ENCODE measurements at places on chromosomes 12 and 14.

DNA sequence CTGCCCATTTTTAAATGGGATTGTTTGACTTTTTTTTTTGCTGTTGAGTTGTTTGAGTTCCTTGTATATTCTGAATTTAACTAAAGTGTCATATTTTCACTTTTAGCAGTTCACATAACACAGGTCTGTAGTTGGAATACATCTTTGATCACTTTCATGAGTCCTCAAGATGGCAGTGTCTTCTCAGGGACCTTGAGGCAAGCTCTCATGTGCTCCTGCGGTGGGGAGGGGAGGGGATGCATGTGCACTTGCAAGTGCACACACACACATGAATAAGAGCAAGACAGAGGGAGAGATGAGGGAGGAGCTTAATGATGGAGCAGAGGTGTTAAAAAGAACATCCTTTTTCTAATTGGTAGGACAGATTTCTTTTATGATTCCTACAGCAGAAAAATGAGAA lies 291.4 kb upstream of the OR4E1 start:
- no peak for DNase-seq

DNA sequence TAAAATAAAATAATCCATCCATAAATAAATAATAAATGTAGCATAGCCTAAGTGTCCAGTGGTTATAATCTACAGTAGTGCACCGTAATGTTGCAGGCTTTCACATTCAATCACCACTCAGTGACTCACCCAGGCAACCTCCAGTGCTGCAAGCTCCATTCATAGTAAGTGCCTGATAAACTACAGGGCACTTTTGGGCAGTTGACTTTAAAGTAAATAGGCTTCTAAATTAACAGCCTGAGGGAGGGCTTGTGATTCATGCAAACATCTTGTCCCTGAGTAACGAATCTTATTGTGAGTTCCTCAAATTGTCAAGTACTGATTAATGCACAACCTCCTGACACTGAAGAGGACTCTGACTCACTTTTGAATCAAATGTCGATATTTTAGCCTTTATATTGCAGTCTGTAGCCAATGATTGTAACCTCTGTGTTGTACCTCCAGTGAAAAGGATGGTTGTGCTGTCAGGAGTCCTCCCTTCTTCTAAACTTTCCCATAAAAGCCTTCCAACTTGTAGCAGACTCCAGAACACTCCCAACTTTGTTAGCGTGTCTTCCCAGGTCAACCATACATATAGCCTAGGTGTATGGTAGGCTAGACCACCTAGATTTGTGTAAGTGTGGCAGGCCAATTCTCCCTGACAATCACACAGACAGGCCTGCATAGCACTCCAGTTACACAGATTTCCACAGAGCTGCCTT lies 55.0 kb upstream of the BICD1 start:
- no peak for DNase-seq

DNA sequence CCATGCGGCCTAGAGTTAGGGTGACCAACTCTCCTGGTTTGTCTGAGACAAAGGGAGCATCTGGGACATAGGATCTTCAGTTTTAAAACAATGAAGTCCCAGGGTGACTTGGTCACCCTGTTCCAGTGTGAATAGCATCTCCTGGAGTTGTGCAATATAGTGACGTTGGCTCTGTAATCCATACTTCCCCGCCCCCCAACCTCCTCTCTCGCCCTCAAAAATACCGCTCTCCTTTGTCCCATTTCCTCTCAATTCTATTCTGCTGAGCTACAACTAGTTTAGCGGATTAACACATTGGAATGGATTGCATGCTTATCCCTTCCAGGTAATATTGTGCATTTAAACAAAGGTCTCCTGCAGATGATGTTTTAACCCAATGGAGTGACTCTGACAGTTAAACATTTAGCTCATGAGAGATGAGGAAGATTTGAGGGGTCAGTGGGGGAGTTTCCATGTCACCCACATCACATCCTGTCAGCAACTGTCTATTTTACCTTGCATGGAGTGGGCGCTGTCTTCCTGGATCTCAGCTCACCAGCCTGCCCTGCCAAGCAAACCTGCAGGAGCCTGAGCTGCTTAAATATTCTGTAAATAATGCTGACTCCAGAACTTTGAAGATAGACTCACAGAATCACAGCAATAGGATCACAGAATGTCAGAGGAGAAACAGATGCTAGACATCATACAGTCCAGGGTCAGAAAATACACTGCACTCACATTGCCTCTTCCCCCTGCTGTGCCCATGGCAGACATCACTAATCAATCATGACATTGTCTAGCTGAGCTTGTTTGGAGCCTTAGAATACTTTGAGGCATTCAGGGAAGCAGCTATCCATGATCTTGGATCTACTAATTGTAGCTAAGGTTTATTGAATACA lies 43.0 kb downstream of the MAP1LC3B2 start:
- no peak for DNase-seq

DNA sequence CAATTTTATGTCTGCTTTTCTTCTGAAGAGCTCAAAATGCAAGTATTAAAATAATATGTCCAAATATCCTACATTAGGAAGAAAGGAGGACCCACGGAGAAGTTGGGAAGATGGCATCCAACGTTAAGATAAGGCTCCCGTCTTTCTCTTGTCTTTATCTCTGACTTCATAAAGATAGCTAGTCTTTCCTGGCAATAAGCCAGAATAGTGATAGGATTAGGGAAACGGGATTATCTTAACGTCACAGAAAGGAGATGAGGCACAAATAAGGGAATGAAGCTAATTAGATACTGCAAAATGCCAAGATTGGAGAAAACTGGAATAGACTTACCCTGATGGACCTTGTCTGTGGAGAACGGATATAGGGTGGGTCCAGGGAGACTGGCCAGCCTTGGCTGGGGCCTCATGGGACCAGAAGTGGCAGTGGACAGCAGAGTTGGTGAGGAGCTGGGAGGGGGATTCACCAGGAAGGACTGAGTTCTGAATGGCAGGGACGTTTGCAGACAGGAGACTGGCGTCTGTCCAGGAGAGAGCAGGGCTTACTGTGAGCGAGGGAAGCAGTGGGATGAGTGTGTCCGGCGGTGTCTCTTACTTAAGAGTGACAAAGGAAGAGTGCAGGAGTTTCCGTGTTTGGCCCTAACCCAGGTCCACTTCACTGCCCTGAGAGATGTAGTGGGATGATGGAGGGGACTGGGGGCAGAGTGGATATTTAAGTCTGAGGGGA lies 119.9 kb downstream of the CACNA1C start:
- DNase-seq = no peak

- no peak for DNase-seq
These were observed 1195.7 kb downstream of the LRFN5 start for GRCh38 chr14:42802346-42802745.

Measured in T47D (cell line).